ENCODE measurements at places on chromosomes 13 and 19.

GRCh38 chr13:76663592-76664335 lies 222.4 kb downstream of the KCTD12 start:
- DNase-seq, result no peak

DNA sequence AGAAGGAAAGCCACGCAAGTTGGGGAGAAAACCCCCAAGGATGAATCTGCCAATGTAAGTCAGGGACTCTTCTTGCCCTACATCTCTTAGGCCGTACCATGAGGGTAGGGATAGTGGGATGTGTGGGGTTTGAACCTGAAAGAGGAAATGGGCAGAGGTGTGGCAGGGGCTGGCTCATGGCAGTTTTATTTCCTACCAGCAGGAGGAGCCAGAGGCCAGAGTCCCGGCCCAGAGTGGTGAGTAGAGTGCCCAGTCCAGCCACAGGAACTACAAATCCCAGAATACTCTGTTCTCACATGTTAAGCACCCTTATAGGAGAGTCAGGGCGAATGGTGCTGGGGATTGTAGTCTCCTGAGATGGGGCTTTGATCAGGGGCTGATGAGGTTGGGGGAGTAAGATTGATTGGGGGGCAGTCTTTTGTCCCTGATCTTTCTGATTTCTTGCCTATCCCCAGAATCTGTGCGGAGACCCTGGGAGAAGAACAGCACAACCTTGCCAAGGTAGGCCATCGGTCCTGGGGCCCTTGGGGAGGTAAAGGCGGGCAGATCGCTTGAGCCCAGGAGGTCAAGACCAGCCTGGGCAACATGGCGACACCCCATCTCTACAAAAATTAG lies 16.5 kb downstream of the VASP start:
- DNase-seq, result no peak

GRCh38 chr19:30066781-30067759 lies 125.0 kb downstream of the URI1 start:
- no peak for DNase-seq

GRCh38 chr19:40236026-40236355 lies 9.5 kb upstream of the CCNP start:
- no peak for DNase-seq

DNA sequence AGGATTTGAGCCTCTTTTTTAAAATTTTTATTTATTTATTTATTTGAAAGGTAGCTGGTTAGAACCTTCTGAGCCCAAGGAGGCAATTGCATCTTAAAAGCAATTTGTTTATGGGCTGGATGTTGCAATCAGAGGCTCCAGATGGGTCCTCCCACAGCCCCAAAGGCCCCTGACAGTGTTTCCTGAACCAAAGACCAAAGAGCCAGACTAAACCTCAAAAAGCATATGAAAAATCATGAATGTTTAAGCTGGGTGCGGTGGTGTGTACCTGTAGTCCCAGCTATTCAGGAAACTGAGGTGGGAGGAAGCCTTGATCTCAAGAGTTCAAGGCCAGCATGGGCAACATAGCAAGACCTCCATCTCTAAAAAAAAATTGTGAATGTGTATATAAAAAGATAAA lies 67.8 kb upstream of the RGCC start:
- DNase-seq, result no peak

- no peak for DNase-seq
Observed at GRCh38 chr13:86052141-86052540, 252.9 kb upstream of the SLITRK6 start.

DNA sequence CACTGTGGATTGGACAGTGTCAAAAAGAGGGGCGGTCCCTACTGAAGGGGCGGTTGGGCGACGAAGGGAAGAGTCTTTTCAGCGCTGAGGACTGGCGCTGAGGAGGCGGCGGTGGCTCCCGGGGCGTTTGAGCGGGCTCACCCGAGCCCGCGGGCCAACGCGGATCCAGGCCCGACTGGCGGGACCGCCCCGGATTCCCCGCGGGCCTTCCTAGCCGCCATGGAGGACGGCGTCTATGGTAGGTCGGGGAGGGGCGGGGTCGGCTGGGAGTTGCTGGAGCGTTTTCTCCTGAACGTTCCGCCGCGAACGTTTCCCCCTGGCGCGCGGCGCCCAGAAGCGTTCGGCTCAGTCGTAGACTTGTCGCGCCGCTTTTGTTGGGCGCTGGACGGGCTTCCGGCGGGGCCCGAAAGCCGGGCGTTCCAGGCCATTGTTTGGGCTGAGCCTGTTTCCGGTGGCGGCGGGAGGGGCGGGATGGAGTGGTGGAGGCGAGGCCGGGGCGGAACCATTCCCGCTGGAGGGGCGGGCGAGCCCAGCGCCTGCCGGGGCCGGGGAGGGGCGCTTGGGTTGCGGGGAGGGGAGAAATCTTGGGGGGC lies at the start of gene CYTH2:
Gene CYTH2 (plus strand): TSS at position 81 of the 593 bp plus-strand sequence. CDS start 139 bp downstream, at position 220.
- DNase-seq, result no peak

GRCh38 chr19:2329149-2329478 lies 630 bp downstream of the SPPL2B start:
- no peak for DNase-seq

- DNase-seq, result no peak
Observed at GRCh38 chr19:58009666-58010301, 7.2 kb upstream of the ZNF606 start.

DNA sequence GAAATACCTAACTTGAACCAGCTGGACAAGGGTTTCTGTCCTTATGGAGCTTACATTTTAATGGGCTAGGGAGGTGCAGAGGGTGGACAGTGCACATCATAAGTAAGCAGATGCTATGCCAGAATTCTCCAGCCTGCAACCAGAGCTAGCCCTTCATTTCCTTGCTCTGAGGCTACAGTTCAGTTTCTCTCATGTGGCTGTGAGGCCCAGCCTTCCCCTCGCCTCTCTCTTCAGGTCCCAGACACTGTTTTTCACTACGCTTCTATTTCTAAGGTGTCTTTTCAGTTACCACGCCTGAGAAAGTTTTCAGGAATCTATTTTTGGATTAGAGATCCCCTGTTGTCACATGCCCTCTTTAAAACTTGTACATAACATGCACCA lies 141.9 kb downstream of the PCCA start:
- no peak for DNase-seq

DNA sequence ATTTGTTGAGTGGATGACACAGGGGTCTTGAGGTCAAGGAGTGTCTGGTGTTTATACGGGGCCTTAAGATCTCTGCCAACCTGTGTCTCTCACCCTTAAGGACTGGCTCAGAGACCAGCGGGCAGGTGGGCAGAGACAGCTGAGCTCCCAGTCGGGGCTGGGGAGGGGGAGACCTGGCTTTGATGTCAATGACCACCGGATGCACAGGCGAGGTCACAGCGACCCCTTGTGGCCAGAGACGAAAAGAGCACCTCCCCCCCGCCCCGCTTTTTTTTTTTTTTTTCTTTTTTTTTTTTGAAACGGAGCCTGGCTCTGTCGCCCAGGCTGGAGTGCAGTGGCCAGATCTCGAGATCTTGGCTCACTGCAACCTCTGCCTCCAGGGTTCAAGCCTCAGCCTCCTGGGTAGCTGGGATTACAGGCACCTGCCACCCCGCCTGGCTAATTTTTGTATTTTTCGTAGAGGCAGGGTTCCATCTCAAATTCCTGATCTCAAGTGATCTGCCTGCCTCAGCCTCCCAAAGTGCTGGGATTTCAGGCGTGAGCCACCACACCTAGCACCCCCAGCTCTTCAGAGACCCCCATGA lies 12.1 kb upstream of the KLK14 start:
- no peak for DNase-seq

- no peak for DNase-seq
Observed at GRCh38 chr19:1287354-1288225, 1.9 kb downstream of the EFNA2 start.

- DNase-seq, result no peak
Observed at GRCh38 chr19:5803752-5804515, 933 bp upstream of the NRTN start.

DNA sequence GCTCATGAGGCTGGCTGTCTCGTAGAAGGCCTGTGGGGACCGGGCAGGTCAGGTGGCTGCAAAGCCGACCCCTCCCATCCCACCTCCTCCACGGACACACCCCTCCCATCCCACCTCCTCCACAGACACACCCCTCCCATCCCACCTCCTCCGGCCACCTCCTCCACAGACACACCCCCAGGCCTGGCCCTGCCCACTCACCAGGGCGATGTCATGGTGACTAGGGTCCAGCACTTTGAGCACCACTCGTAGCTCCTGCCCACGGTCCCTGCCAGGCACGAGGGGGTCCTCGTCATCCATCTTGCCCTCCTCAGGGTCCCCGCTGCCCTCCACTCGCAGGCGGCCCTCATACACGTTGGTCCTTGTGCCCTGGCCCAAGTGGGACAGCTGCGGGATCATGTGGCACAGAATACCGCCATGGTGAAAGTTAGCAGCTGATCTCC lies 18.8 kb downstream of the TYK2 start:
- DNase-seq, result no peak

GRCh38 chr13:113815151-113816058 lies 48.5 kb downstream of the GAS6 start:
- DNase-seq, result no peak

Measured in cortex of kidney (tissue), 1 donor.